ENCODE measurements at places on chromosomes 6 and 20.

DNA sequence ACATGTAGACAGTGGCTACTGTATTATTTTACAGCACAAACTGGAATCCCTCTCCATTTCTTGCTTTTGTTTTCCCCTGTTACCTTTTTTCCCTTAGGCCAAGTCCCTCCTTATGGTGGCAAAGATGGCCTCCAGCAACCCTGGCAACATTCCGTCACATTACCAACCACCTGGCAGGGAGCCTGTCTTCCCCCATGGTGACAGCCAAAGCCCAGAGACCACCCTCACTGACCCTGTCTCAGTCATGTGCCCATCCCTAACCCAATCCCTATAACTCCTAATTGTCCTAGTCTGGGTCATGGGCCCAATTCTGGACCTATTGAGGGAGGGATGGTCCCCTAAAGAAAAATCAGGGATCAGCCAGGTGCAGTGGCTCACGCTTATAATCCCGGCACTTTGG lies 27.6 kb downstream of the PARD6B start:
- no peak for DNase-seq

DNA sequence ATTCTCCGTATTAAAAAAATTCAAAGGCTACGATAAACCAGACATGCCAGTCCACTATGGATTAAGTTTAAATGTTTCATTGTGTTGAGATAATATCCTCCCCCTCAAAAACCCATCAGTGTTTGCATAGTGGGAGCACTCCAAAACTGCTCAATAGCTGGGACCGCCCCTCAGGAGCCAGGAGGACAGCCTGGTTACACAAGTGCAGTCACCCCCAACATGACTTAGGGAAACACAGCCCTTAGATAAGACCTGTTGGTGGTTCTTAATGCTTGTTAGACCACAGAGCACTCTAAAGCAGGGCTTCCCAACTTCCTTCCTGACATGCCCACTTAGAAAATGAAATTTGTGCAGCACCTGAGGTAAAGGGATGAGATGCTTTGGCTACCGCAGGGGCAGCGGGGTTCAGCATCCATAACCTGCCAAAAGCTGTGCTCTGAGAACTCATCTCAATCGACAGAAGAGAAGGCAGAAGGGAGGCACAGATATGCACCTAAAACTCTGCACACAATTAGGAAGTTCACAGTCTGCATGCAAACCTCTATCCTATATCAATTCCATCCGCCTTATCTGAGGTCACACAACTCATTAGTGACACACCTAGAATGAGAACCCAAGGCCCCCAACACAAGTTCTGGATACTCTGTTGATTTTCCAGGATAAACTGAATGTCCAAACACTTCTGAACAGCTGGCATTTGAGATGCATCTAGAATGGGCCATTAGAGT lies 74.3 kb downstream of the RALGAPA2 start:
- no peak for DNase-seq

DNA sequence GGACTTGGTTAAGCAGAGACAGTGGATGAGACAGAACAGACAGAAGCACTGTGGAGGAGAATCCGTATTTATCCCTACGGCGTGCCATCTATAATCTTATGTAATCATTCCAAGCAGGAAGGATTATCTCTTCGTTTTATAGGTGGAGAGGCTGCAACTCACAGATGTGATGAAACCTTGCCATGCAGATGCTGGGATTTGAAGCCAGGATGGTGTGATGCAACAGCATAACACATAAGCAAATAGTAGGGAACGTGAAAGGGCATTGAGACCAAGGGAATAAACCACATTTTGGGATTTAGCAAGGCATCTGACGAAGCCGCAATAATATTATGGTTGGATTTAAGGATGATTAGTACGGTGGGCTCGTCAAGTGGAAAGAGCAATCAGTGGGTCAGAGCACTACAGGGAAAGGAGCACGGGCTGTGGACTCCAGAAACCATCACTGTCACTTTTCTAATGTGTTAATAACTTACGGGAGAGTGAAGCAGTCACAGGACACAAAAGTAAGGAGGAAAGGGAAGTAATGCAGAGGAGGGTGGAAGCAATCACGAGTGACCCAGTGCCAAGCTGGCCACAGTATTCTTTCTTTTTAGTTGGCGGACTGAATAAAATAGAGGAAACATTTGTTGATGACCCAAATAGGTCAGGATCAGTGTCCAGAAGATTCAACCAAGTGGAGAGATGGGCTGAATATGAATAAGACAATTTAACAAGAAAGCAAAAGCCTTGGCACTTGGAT lies 119.6 kb upstream of the EDN1 start:
- no peak for DNase-seq

- DNase-seq = no peak
Measured at GRCh38 chr20:39795401-39796272, 833.5 kb downstream of the DHX35 start.

DNA sequence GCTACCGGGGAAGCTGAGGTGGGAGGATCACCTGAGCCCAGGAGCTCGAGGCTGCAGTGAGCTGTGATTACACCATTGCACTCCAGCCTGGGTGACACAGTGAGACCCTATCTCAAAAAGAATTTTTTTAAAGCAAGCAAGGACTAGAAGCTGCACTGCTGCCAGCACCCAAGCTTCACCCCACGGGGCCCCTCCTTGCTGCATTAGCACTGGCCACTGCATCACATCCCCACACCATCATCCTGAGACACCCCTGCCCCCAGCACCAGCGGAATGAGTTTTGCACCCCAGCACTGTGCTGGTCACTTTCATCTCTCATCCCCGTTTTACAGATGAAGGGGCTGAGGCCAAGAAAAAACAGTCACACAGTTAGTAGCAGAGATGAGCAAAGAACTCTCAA lies 30.9 kb downstream of the TBC1D7 start:
- no peak for DNase-seq

DNA sequence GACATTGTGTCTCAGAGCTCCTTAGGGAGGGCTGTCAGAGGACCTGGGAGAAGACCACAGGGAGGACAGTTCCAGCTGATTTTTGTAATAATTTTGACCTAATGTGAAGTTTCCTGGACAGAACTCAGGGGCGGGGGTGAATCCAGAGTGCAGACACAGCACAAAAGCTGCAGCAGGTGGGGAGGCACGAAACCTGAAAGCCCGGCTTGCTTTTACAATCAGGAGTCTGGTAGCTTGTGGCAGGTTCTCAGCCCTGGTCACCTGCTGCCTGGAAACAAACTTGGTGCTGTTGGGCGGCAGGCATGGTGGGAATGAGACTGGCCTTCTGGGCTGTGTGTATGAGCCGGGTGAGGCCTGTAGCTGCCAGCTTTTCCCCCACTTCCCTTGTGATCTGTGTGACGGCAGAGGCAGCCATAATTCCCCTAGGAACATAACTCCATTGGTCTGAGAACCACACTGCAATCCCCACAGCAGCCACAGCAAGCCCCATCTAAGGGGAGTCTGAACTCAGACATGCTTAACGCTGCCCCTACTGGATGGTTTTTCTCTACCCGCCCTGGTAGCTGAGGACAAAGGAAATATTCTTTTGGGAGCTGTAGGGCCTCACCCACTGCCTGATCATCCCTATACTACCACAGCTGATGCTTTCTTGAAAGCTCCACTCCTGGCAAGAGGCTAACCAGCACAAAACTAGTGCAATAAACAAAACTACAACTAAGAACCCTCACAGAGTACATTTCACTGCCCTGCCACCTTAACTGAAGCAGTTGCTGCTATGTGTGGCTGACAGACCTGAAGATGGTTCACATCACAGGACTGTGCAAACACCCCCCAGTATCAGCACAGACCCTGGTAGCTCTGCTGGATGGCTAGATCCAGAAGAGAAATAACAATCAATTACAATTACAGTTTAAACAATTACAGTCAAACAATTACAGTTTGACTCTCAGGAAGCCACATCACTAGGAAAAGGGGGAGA lies 1055.1 kb upstream of the GJE1 start:
- no peak for DNase-seq

DNA sequence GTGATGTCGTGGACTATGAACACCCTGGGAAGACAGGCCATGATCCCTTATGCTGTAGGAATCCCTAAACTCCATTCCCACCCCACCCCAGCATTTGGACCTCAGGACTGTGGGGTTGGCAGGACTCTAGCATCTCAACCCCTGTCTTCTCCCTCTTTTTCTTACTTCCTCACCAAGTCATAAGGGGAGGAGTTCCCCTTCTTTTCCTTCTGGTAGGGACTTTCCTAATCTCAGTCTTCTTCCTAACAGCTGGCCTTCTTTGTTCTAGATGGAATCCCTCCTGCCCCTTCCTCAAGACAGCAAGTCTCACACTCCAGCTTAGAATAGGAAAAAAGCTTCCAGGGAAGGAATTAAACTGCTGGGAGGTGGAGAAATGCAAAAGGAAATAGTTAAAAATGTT lies 2.3 kb upstream of the SIRPB2 start:
- DNase-seq = no peak

DNA sequence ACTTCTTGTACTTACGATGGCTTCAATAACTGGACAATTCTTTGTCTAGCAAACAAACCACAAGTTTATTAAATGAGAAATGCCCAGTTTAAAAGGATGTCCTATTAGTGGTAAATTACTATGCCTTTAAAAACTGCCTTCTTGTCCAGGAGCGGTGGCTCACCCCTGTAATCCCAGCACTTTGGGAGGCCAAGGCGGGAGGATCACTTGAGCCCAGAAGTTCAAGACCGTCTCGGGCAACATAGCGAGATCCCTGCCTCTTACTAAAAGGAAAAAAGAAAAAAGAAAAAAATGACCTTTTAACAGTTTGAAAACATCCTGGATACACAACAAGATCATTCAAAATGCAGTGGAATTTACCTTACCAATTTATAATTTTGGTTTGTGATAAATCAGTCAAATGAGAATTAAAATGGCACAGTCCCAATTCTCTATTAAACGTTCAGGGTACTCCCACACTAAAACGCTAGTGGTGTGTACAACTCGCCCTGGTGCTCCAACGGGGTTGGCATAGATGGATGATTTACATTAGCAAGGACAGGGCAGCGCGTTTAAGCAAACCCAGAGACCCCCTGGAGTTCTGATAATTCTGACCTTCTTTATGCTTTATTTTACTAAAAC lies 2.3 kb downstream of the ZBTB2 start:
- no peak for DNase-seq

DNA sequence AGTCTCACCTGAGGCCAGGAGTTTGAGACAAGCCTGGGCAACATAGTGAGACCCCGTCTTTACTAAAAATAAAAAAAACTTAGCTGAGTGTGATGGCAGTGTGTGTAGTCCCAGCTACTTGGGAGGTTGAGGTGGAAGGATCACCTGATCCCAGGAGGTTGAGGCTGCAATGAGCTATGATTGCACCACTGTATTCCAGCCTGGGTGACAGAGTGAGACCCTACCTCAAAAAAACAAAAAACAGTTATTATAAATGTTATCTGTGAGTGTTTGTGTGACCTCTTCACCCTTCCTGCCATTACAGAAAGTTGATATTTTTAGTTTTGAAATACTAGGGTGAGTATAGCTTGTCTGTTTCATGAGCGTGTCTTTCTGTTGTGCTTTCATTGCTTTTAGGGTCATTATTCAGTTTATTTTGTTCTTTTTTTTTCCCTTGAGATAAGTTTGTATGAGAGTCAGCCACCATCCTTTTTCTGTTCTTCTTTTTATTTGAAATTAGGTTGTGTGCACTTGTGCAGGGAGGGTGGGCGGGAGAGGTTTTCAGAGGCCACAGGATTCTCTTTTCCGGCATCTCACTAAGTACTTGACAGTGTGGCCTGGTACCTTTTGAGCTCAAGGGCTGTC lies 26.2 kb downstream of the CDYL start:
- DNase-seq = no peak

DNA sequence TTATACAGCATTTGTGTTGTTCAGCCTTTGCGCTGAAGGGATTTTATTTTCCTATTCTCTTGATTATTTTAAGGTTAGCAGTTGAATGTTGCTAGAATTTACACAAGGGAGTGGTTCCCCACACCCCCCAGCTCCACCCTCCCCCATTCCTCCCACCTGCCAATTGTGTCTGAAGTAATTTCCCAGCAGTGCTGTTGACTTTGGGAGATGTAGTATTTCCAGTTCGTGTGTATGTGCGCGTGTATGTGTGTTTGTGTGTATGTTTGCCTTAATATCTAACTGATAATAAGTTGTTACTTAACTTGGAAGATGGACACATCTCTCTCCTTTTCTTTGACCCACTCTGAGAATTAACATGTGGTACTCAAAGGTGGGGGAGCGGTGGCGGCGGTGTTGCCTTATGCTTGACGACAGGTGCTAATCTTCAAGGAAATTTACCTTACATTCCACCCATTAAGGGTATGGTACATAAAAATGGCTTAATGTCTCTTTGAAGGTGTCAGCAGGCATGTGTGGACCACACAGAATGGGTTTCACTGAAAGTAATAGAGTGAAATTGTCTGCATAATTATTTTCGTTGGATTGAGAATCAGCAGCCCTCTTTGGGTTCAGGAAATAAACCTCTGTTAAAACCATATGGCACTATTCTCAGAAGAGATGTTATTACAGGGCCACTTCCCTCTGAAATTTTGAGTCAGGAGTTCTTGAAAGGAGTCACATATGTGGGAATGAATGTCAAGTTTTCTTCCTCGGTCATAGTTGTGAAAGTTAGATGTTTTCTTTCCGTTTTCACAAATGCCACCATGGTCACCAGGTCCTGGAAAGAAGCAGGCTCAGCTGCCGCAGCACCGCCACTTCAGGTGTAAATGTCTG lies 95.6 kb upstream of the SUPT3H start:
- DNase-seq = no peak

DNA sequence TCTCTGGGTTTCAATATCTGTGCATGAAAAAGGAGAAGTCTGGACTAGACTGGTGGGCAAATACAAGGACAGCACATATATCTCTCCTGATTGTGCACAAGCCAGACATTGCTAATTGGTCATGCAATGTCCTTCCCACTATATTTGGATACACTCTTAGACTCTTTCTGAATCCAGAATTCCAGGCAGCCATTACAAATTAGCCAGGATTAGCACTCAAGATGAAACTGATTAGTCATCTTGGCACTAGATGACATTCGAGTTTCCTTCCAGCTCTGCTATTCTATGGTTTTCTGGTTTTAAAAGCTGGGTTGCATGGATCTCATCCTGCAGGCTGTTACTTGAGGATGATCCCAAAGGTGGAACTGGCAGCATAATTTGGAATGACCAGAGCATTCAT lies 73.2 kb downstream of the SCP2D1 start:
- no peak for DNase-seq

GRCh38 chr6:101640131-101640530 lies 246.6 kb downstream of the GRIK2 start:
- DNase-seq = no peak

DNA sequence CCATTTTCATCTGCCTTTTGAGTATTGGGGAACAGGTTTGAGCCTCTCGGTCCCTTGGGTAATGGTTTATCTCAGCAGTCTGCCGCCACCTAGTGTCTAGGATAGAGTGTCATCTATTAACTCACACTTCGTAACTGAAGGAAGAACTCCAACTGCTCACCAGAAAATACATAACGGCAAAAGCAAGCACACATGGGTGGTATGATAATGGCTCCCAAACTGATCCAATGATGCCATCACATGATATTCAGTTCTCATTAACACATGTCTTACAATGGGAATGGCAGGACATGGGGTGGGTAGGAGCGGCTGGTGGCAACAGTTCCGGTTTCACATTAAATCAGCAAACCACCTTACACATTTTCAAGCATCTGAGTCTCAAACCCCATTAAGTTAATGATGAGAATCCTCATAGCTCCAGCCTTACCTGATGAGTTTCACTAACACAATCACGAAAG lies 110.7 kb upstream of the PHACTR1 start:
- no peak for DNase-seq

- no peak for DNase-seq
Measured at GRCh38 chr6:137320271-137320670, 101.1 kb upstream of the IFNGR1 start.

- DNase-seq = no peak
Measured at GRCh38 chr20:6814945-6815344, 47.5 kb downstream of the BMP2 start.

All from stimulated activated CD8-positive, alpha-beta memory T cell treated with anti-CD3 and anti-CD28 coated beads, Interleukin-15, amount 100 ng/mL, for 24 hours (primary cell).